Spinal cord (tissue), 10 donors: ENCODE measurements at places on chromosomes 6 and 20. TPM values are rescaled to one million over a fixed set of nuclear protein-coding genes. Genes with fewer than 3 reads are reported as not detected.

Gene TPD52L1
- 21.0 TPM for polyA plus RNA-seq

Gene POM121L2
- not detected for polyA plus RNA-seq

Gene HCRTR2
- 4.9 TPM for polyA plus RNA-seq

DNA sequence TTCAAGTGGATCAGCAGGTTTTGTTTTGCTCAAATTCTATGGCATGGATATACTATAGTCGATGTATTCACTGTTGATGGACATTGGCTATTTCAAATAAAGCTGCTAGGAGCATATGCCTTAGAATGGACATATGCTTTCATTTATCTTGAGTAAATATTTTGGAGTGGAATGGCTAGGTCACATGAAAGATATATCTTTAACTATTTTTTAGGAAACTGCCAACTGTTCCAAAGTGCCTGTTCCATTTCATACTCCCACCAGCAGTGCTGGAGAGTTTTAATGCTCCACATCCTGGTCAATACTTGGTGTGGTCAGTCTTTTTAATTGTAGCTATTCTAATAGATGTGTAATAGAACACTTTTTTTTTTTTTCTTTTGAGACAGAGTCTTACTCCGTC lies 81.1 kb upstream of the PIM1 start:
- no peak for DNase-seq

DNA sequence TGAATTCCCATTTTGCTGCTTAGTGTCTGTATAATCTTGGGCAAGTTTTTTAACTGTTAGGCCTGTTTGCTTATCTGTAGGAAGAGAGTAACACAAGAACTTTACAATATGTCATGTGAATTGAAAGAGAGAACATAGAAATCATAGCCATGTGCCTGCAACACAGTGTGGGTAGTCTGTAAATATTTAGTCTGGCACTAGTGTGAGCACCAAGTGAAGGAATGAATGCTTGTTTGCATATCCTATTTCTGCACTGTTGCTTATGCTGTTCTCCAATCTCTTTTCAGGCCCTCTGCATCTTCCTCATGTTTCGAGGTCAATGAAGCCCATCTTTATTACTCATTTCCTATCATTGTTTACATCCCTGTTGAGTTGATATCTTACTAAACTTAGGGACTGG lies 49.2 kb downstream of the CBFA2T2 start:
- no peak for DNase-seq

- no peak for DNase-seq
Observed at GRCh38 chr6:26536571-26537159, 1.5 kb upstream of the HMGN4 start.

GRCh38 chr6:139757784-139758183 lies 383.3 kb upstream of the CITED2 start:
- no peak for DNase-seq

- no peak for DNase-seq
Observed at GRCh38 chr6:108120311-108120710, 45.5 kb upstream of the NR2E1 start.

DNA sequence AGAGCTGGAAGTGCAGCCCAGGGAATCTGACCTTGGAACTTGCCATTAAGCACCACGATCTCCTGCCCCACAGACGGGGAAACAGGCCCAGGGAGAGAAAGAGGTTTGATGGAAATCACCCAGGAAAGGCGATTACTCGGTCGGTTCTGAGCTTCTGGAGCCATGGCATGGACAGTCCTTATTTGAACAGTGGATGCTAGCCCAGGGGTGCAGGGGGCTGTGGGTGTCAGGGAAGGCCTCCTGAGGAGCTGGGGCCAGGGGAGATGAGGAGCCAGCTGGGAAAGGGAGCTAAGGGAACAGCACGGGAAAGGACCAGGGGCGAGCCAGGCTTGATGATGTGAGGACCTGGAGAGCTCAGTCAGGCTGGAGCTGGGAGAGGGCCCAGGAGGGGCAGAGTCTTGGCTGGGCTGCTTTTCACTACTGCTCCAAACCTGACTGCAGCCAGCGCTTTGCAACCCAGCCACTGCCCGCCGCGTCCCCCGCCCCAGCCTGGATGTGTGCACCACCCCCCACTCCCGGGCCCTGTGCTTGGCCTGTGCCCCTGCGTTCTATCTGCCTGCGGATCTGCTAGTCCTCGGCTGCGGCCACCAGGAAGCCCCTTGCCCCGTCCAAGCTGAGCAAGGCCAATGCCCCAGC lies 17.8 kb downstream of the SUN5 start:
- DNase-seq = no peak

DNA sequence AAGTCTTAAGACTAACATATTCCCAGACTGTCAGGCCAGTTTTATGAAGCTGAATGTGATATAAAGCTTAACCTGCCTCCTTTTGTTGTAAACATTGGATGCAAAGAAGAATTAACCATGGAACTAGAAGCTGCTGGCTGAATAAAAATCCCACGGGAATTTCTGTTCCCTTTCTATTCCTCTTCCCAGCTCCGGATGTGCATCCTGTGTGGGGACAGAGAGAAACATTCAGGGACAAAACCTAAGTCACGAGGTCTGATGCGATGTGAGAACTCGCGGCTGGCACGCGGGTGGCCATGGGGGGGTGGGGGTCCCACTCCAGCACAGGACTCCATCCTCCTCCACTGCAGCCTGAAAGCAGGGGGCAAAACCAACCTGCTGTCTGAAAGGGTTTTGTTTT lies 32.2 kb downstream of the RAMACL start:
- no peak for DNase-seq

DNA sequence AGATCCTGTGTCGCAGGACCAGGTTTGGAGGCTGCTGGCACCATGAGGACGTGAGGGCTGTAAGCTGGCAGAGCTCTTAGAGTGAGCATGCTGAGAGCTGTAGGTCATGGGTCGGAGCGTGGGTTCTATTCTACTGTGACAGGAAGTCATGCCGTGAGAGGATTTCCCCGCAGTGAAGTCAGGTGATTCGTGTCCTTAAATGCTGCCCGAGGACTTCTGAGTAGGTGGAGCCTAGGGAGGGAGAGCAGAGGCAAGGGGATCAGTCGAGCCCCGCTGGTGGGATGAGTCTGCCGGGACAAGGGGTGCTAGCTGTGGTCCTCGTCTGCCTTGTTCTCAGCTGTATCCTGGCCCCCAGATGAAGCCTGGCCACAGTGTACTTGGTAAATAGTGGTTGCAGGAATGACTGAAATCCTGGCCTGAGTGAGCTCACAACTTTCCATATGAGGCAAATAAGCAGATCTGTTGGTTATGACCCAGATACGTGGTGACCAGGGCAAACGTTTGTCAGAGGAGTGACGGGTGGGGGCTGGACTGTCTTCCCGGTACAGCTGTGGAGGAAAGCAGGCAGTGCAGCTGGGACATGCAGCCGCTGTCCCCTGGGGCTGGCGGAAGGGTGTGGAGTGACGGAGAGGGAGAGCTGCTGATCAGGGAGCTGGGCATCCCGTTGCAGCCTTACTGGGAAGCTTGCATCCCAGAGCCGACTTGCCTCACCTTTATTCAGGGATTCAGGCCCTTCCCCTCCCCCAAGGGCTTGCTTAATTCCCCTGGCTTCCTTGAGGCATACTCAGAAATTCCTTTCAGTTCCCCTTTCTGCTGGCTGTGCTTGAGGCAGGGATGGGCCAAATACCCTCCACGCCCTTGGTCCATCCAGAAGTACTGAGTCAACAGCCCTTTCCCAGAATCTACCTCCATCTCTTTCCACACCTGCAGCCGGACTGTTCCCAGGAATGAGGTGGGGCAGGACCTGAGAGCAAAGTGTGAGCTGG lies 250.9 kb upstream of the RREB1 start:
- no peak for DNase-seq
